Psoas muscle (tissue), 8 donors: ENCODE measurements at places on chromosomes 1 and 21.

- peak; percentile 42 for DNase-seq
Measured at GRCh38 chr1:212699104-212699624, 476 bp downstream of the BATF3 start.

DNA sequence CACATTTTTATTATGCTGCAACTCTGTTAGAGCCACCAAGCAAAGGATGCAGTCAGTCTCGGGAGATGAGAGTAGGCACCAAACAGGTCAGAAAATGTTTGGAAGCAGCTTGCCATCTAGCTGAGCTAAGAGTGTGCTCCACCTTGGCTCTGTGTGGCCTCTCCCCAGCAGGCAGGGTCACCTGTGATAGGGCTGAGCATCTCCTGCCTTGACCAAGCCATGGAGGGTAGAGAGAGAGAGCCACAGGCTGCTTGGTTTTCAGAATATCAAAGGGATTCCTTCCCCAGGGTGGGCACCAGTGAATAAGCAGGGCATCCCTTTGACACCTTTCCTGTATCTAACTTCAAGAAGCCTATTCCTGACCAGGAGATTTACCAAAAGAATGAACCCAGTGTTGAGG, 135.5 kb downstream of the SDCCAG8 start:
- no peak for DNase-seq

- DNase-seq, result no peak
Measured at GRCh38 chr1:244801246-244801645, 34.2 kb upstream of the COX20 start.

DNA sequence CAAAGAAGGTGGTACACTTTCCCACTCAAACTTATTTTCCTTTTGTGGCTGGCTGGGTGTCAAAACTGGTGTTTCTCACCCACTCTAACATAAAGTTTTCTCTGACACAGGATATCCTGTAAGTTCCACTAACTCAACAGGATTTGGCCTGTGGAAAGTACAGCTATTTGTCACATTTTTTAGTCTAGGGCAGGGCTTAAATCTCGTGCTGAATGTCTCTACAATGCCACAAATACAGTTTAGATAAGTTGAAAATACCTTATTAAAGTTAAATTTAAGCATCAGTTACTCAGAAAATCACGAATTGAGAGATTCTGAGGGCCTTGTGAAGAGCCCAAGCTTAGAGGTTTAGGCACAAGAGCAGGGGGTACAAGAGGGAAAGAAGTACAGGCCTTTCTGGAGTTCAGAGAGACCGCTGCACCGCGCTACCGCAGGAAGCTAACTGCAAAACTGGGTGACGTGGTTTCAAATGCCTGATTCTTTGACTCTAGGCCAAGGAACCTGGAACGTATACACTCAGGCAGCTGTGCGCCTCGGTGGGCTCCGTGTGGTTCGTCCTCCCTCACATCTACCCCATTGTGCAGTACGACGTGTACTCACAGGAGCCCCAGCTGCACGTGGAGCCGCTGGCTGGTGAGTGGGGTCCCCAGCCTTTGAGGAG, 23.4 kb upstream of the PWP2 start:
- no peak for DNase-seq

DNA sequence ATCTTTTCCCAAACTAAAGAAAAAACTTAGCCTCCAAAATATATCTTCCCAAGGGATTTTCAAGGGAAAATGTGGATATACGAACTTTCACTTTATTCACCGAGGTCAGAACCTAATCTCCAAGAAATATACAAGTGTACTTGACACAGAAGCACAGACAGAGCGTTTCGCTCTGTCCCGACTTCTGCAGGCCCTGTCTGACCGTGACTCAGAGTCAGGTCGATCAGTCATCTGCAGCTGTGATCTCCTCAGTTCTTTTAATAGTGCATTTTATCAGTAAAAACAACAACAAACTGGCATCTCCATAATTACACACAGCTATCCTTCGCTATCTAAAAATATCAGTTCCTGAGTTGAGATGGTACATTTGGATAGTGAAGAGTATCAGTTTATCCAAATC, 226.6 kb downstream of the TM2D1 start:
- DNase-seq, result no peak

- DNase-seq, result no peak
Measured at GRCh38 chr1:197618061-197618460, 157.2 kb downstream of the DENND1B start.
